Fibroblast of skin of abdomen (primary cell): ENCODE measurements at places on chromosomes 7 and 10.

- no peak for DNase-seq
These were observed 4.0 kb upstream of the BORCS7 start for GRCh38 chr10:102850025-102850518.

DNA sequence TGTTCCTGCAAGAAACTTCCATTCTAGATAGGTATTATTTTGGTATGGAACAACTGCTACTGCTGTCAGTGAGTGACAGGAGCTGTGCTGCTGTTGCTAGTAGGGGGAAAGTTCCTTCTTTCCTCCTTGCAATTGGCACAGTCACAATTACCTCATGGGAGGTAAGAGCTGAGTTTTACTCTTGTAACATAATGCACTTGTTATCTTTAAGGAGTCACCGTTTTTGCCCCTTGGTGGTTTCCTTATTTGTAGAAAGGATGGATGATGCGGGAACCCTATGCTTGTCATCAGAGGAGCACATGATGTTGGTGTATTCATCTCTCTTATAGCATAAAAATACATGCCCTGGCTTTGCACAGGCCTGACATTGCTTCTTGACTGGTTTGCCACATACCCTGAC is 234.7 kb upstream of the NPY start:
- no peak for DNase-seq

GRCh38 chr7:87354749-87355148 is 9.3 kb downstream of the CROT start:
- peak; percentile 10 for DNase-seq

GRCh38 chr10:72729528-72729927 is 37.6 kb downstream of the MCU start:
- no peak for DNase-seq

- no peak for DNase-seq
These were observed 361.7 kb upstream of the ETV1 start for GRCh38 chr7:14351167-14351566.

DNA sequence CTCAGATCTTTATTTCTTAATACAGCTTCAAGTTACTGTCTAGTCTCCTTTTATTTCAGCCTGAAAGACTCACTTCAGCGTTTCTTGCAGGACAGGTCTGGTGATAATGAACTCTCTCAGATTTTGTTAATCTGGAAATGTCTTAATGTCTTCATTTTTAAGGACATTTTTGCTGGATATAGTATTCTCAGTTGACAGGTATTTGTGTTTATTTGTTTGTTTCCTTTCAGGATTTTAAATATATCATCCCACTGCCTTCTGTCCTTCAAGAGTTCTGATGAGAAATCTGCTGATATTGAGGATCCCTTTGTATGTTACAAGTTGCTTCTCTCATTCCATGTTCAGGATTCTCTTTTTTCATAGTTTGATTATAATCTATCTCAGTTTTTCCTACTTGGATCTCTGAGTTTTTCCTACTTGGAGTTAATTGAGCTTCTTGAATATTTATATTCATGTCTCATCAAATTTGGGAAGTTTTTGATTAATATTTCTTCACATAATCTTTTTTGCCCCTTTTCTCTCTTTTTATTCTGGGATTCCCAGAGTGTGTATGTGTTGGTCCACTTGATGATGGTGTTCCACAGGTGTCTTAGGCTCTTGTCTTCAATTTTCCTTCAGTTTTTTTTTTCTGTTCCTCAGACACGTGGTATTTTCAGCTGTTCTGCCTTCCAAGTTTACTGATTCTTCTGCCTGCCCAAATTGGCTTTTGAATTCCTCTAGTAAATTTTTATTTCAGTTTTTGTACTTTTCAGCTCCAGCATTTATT is 49.9 kb downstream of the PTEN start:
- no peak for DNase-seq
